ENCODE measurements at places on chromosomes 4 and X.

- no peak for DNase-seq
These were observed 14.2 kb downstream of the LRP2BP start for GRCh38 chr4:185381288-185382196.

DNA sequence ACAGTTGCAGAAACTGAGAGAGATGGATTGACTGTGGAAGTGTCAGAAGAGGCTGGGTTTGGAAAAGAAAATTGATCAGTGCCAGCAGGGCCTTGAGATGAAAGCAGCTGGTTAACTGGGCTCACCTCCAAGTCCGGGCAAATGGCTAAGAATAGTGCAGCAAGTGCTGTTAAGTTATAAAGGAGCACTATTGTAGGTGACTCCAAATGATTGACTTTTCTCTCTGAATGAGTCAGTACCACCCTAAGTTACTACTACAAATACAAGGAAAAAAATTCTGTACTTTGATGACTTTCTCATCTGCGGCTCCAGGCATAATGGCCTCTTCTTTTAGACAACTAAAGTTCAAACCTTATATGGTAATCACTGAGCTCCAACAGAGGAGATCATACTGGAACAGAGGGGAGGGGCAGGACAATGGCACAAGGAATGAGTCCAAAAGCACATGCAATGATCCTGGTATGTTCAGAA is 733.4 kb upstream of the INTU start:
- DNase-seq: no peak

- DNase-seq: no peak
These were observed 110.3 kb downstream of the UCHL1 start for GRCh38 chr4:41366911-41367517.

- no peak for DNase-seq
These were observed 7.5 kb downstream of the MSX1 start for GRCh38 chr4:4866866-4867374.

DNA sequence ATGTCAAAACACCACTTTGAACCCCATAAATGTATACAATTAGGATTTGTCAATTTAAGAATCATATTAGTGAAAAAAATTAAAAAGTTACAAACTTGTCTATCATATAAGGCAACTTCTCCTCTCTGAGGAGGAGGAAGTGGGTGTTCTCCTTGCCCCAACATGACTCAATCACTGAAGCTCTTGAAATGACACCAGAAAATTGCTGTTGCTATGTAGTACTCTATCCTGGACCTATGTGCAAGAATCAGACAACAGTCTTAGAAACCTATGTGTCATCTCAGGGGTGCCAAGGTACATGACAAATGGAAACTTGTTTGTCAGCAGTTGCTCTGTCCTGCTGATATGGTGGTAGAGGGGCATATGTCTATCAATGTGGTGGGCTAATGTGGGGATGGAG is 47.7 kb downstream of the HMGB3 start:
- no peak for DNase-seq

DNA sequence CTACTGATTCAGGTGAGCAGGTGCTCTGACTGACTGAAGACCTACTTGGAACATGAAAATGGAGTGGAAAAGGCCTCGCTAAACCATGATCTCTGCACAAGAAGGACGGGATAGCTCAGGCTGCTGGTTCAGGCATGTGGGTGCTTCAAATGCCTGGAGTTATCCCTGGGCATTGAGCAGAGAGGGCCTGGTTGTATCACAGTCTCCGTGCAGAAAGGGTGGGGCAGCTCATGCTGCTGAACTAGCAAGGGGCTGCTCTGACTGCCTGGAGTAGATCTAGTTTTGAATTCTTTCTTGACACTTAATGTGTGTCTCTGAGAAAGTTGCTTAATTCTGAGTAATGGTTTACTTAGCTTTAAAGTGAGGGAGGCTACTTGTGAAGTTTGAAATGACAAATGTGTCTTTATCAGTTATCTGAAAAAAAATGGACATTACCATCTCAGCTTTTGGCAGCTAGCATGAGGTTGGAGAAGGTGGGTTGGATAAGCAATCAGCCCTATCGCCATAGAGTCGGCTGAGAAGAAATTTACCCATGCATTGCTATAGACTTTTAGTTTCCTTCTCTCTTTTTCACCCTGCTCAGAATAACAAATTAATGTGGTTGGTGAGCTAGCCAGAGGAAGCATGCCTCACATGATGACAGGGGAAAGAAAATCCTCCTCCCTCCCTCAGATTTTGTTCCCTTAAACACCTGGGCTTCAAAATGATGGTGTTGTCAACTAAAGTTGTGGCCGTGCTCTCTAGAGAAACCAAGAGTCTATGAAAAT is 832.4 kb downstream of the STIM2 start:
- DNase-seq: no peak

DNA sequence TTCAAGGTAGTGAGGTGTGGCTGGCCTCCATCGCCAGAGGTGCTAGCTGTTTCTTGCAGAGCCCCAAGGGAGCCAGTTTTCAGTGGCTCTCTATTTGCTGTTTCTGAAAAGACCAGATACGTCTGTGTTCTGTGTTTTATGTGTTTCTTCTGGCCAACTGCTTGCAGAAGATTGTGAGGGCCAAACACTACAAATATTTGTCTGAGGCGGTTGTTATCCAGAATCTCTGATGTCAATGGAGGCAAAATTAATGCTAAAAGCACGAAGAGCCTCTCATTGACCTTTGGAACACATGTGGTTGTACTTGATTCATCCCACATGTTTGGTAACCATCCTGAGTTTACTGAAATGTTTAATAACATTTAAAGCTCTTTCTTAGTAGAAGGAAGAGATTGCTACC is 113.9 kb downstream of the CT47B1 start:
- no peak for DNase-seq

DNA sequence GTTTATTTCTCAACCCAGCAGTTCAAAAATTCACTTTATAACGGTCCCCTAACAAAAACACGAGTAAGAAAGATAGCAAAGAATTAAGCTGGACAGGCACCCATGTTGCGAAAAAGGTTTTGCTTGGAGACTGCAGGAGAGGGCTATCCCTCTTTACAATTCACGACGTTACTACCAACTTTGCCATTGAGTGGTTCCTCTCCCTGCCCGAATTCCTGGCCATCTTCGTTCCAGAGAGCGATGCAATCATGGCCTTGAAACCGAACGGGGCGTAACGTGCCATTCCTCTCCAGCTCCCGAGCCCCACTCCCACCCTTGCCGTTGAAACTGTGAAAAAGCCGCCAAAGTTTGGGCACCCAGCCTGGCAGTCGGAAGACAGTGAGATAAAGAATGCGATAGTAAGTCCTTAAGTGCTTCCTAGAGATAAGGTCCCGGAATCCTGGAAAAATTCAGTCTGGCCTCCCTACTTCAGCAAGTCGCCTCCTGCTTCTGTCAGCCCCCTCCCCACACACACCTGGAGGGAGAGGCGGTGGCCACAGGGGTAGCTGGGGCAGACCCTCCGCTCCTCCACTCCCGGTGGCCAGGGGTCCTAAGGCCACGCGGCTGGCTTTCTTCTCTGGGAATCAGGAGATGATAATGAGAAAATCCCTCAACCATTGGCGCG is 65.2 kb downstream of the FBXO8 start:
- no peak for DNase-seq

DNA sequence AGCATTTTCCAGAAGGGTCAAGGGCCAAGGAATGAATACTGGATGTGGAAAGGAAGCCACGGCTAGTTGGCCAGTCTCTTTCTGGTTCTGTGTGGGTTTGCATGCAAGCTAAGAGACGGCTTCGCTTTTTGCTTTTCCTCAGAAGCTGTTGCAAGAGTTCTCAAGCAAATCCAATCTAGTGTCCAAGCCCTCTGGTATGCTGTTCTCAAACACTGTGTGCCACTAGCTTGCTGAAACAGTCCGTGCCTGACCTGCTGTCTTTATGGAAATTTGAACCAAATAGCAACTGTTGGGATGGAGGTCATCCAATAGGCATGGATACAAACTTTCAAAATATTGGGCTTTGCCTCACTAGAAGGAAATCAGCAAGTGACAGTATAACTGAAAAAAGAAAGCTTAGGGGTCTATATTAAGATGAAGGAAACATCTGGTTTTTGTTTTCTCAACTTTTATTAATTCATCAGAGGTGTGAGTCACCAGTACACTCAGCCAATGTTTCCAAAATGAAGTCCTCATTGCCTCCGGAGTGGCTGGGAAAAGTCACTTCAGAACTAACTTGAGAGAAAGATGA is 70.5 kb downstream of the SLC9A6 start:
- DNase-seq: no peak

DNA sequence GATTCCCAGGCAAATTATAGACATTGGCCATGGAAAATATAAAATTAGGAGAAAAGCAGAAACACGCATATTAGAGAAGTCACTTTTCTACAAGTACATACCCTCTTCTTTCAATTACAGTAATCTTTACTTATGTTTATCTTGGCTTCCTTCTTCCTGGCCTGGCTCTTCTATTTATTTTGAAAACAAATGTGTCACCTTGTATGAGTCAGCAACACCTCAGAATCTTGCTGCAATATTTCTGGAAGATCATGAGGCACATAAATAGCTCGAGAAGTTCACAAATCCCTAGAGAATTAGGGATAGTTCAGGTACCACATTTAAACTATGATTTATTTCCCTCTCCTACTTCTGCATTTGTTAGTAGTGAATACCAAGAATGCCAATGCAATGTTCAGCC is 124.6 kb downstream of the ANOS1 start:
- no peak for DNase-seq

DNA sequence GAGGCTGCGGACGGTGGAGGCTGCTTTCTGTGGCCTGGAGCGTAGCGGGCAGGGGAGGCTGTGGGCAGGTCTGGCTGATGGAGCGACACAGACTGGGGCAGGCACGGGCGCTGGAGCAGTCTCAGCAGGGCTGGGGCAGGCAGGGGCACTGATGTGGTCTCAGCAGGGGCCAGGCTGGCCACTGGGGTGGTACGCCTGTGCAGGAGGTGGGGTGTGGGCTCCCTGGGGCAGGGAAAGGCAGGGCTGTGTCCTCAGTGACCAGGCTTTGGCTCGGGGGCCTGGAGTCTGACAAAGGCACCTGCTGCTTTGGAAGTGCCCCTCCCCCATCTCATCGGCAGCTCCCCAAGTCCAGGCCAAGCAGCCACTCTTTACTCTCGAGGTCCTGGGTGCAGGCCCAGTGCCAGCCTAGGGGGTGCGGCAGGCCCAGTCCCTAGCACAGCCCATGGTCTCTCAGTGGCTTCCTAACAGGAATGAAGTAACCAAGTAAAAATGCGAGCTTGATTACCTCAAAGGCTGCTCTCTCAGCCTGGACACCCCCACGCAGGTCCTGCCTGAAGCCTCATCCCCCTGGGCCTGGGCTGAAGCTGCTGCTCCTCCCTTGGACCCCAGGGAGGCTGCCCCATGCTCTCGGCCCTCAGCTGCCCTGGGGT is 55.5 kb downstream of the ADRA2C start:
- no peak for DNase-seq

GRCh38 chr4:168942985-168943384 is 67.1 kb downstream of the CBR4 start:
- no peak for DNase-seq

DNA sequence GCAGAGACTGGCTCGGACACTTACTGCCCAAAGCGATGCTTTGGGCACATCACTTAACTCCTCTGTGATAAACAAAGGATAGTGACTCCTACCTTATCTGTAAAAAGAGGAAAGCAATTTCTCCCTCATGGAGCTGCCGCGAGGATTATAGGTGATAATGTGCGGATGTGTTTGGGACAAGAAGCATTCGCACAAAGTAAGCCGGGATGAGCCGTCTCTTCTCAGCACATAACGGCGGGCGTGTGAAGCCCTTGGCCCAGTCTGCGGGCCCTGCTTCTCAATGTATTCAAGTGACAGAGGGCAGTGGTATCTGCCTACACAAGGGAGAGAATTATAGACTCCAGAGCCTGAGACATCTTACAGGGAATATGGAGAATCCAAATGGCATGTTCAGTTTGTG is 550.3 kb upstream of the CPEB2 start:
- DNase-seq: no peak

DNA sequence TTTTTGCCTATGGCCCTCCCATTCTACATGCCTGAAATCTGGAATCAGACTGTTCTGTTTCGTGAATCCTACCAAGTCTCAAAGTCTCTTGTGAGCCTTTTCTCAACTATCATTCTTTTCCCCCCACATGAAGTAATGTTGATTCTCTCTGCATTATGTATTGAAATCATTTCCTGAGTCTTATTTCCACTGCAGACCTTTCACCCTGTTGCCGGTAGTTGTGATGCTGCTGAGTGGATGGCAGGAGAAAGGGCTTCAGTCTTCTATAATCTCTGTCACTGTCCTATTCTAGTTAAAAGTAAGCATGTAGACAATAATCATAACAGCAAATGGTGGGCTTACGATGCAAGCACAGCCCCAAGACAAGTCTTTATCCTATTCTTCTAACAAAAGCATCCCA is 75.0 kb downstream of the TBC1D9 start:
- no peak for DNase-seq

DNA sequence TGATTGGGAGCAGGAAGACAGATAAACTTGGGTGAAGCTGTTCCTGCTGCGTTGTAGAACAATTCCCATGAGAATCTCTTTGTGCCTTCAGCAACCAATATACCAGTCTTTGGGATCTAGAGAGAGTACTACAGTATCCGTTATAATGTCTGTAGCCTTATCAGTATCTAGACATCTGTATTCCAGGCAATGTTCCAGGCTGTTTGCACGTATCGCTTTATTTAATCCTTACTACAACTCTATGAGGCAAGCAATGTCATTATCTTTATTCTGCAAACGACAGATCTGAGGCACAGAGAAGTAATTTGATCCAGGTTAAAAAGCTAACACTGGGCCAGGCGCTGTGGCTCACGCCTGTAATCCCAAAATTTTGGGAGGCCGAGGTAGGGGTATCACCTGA is 251.6 kb downstream of the ARHGAP24 start:
- no peak for DNase-seq

- DNase-seq: no peak
These were observed 12.3 kb upstream of the TSR2 start for GRCh38 chrX:54427837-54428424.

GRCh38 chrX:39773923-39774773 is 323.6 kb downstream of the BCOR start:
- DNase-seq: no peak

GRCh38 chr4:78318126-78318525 is 233.4 kb upstream of the ANXA3 start:
- DNase-seq: no peak

- no peak for DNase-seq
These were observed 163.9 kb downstream of the KDR start for GRCh38 chr4:54961357-54961975.

- DNase-seq: no peak
These were observed 25.6 kb upstream of the PRDM8 start for GRCh38 chr4:80171656-80172055.

GRCh38 chrX:24759786-24760185 is 66.1 kb downstream of the POLA1 start:
- no peak for DNase-seq

DNA sequence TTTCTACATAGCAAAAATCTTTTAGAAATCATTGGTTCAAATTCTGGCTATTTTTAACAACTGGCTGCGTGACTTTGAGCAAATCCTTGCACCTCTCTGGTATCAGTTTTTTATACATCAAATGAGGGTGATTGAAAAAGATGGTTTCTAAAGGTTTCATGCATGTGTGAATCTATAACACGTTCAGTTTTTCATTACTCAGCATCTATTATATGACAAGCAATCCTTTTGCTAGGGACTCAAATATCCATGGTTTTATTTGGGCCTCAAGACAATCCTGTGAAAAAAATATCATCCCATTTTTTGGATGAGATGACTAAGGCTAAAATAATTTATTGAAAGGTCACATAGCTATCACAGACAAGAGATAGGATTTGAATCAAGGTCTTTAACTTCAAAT is 884 bp downstream of the HEPH start:
- DNase-seq: no peak

Measured in GM19239 (cell line).